Left hindlimb (tissue), 1 donor: ENCODE measurements at places on chromosomes 12 and 14.
A peak's percentile ranks its signal among the peaks of the same experiment; 100 is the strongest.

DNA sequence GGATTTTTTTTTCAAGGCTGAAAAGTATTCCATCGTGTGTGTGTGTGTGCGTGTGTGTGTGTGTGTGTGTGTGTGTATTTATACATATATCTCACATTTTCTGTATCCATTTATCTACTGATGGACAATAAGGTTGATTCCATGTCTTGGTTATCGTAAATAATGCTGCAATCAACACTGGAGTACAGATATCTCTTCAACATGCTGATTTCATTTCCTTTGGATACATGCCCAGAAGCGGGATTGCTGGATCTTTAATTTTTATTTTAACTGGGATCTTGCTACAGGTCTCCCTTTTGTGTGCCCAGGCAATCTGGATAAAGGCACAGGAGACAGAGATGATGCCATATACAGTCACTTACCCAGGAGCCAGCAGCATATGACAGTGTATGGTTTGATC lies 338.1 kb downstream of the SOX5 start:
- DNase-seq = no peak

DNA sequence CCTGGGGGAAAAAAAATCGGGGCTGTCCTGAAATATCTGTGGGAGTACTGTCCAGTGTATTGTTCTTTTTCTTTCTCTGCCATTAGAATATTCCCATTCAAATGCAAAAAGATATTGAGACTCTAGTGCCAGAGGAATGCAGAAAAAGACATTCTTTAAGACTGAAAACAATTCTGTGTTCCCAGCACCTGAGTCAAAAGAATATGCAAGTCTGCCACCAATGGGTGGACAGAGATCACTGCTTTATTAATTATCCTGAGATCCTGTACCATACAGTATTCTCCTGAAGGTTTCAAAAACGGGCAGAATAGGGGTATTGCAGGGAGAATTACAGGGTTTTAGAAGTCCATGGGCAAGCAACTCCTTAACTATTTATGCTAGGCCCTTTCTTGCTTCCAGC lies 361.8 kb downstream of the C12orf50 start:
- DNase-seq = no peak

GRCh38 chr14:66944872-66945271 lies 244.4 kb upstream of the GARIN2 start:
- DNase-seq = no peak

DNA sequence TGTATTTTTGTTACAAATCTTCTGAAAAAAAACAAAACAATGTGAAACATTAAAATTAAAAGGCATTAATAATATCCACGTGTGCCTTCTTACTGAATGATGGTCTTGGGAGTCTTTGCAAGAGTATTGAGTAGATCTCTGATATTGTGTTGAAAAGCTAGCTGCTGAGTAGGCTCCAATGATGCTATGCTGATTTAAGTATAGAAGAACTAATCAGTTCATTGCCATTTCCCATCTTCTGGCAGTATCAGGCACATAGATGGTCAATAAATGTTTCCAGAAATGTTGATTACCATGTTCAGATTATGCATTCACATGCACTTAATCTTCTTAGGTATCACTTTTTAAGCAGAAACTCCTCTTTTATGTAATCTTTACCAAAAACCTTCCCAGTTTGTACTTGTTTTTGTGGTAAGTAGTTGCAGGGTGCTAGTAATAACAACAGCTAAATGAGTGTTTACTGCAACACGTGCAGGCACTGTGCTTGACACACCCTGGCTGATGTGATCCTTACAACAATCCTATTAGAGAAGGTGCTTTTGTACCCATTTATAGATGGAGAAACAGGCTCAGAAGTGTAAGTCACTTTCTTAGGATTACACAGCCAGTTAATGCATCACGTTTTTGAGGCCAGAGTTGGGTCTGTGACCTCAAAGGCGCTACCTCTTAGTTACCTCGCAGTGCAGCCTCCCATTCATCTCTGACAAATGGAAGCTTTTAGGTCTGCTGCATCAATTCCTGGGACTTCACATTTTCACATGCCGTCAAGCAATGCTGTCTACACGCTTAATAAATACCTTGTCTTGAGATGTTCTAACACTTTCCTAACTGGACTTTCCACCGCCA lies 46.9 kb downstream of the EID3 start:
- DNase-seq = no peak

GRCh38 chr12:18906395-18906794 lies 168.5 kb downstream of the CAPZA3 start:
- DNase-seq = peak; percentile 52

- DNase-seq = no peak
Measured at GRCh38 chr14:69519204-69520100, 34.9 kb downstream of the PLEKHD1 start.

- no peak for DNase-seq
Measured at GRCh38 chr12:39586816-39587215, 32.8 kb downstream of the ABCD2 start.

GRCh38 chr12:103969391-103969790 lies 3.7 kb downstream of the TDG start:
- DNase-seq = no peak

DNA sequence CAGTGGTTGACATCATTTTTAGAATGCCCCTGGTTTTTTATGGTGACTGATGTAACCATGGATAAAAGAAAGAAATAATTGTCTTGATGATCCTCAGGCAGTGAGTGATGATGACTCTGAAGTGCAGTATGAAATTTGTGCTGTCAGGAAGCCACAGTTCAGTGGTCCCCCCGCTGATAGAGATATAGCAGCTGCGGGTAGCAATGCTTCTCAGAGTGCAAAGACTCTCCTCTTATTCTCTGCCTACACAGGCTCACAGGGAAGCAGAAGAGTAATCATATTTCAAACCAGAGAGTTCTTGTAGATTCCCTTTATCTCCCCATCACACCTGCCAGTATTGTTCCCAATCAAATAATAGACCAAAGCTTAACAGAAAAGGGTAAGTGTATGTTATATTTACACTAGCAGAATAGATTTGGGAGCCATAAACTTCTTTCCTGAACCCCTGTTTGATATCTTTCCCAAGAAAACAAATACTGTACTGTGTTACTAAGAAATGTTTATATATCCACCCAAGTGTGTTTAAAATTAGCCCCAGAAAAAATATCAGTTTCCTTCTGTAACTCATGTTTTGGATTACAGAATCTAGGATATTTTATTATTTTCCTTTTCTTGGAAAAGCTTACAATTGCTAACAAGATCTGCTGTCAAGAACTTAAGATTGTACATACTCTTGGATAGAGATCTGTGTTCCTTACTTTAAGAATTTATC lies 1817.4 kb upstream of the FLRT2 start:
- DNase-seq = no peak

DNA sequence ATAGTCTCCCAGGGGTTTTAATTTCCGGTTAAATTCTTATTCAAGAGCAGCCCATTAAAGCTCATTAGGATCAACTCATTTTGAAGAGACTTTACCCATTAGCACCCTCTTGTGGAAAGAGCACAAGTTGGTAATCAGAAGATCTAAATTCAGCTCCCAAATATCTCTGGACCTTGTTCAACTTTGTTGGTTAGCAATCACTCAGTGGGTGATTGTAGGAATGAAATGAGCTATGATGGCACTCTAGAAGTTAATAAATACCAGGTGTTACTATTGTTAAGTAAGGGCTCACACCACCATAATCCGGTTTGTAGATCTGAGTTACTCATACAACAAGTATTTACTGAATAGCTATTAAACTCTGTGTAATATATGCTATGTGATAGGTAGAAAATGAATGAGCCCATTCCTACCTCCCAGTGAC lies 42.9 kb downstream of the TRIP11 start:
- no peak for DNase-seq

DNA sequence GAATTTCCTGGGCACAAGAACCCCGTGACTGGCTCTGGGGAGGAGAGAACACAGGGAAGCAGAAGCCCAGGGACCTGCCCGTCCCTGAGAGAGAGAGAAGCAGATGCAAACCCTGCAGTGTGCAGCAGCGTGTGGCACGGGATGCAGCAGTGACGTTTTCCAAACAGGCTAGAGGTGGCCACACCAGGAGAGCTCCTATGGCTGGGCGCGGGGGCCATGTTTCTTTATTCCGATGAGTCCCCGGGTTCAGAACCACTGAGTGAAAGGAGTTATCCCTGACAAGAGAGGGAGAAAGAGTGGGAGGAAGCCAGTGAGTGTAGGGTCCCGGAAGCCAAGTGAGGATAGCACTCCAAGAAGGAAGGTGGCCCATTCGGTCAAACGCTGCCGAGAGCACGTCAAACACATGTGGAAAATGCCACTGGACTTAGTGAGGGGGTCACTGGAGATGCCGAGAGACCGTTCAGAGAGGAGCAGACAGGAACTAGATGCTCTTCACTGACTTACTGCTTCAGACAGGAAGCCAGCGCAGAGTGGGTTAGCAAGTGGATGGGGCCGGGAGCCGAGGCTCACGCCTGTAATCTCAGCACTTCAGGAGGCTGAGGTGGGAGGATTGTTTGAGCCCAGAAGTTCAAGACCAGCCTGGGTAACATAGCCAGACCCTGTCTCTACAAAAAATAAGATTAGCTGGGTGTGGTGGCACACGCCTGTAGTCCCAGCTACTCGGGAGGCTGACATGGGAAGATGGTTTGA lies 123.0 kb downstream of the BCL11B start:
- no peak for DNase-seq

DNA sequence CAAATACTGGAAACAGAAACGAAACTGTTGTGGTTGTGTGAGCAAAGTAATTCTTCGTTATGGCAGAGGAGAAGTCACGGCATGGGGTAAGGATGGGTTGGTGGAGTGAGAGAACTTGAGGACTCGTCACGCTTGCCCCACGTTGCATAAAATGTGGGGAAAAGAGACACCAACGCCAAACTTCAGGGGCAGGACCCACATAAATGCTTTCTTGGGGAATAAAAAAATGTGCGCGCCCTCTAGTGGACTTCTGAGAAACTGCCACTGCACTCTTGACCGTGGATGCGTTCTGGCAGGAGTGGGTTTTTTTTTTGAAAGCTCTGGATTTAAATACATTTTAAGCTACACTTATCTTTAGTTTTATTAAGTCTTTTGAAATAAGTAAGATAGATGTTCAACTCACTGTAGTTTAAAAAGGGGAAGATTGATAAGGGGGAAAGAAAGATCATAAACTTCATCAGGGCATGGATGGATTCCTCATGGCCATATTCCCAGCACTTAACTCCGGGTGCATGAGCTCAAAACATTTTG lies 4.1 kb upstream of the IGF1 start:
- DNase-seq = peak; percentile 56

GRCh38 chr12:6264402-6265037 lies 46.0 kb upstream of the PLEKHG6 start:
- no peak for DNase-seq

DNA sequence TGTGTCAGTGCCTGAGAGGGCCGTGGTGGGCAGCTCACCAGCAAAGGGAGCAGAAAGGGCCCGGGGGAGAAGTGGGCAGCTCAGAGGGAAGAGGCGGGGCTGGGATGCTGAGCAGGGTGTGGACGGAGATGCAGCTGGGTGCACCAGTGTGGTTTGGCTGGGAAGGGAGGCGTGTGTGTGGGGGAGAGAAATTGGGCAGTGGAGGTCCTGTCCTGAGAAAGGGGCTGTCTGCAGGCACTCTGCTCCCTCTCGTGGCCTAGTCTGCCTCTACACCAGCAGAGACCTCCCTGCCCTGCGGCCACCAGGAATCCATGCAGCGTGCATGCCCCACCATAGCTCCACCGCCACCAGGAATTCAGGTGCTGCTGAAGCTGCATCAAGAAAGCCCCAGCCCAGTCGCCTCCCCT lies 6.4 kb downstream of the TMEM121 start:
- DNase-seq = peak; percentile 52

- no peak for DNase-seq
Measured at GRCh38 chr14:33985242-33985641, 34.4 kb upstream of the EGLN3 start.

- no peak for DNase-seq
Measured at GRCh38 chr12:2551412-2551900, 243.3 kb upstream of the FKBP4 start.

DNA sequence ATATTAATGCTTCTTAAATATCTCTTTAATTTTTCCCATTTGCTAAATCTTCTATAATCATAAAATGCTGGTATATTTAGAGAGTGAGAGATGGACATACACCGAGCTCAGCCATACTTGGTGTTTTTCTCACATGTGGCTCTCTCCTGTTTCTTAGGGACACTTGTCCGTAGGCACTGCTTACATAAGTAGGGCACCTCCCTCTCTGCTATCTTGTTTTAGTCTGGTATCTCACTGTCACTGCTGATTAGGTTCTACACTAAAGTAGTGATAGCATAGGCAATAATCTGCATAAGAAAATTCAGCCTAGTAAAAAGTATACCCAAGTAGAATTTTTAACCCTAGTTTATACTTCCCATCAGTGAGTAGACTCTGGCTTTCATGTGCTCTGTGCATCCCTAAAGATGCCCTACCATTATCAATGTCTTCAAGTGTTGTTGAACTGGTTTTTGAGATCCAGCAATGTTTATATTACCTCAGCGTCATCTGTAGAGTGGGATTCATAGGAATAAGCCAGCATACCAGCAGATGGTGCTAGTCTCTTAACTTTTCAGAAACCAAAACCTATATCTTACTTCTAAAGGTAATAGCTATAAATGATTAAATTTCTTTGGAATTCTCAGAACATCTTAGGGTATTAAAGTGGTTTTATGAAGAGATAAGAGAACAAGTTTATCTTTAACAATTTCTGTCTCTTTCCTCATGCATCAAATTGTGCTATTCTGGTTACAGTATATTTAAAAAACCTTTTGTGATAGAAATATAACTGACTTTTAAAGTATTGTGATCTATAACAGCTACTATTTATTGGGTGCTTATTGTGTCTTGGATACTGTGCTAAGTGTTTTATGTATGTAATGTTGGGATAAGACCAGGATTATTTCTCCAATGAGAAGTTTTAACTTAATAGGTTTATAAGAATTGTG lies 32.9 kb downstream of the ARID2 start:
- no peak for DNase-seq

- DNase-seq = peak; percentile 19
Measured at GRCh38 chr12:53737093-53737808, 10.0 kb upstream of the CALCOCO1 start.

GRCh38 chr14:100221533-100222223 lies 17.3 kb upstream of the YY1 start:
- peak; percentile 42 for DNase-seq

DNA sequence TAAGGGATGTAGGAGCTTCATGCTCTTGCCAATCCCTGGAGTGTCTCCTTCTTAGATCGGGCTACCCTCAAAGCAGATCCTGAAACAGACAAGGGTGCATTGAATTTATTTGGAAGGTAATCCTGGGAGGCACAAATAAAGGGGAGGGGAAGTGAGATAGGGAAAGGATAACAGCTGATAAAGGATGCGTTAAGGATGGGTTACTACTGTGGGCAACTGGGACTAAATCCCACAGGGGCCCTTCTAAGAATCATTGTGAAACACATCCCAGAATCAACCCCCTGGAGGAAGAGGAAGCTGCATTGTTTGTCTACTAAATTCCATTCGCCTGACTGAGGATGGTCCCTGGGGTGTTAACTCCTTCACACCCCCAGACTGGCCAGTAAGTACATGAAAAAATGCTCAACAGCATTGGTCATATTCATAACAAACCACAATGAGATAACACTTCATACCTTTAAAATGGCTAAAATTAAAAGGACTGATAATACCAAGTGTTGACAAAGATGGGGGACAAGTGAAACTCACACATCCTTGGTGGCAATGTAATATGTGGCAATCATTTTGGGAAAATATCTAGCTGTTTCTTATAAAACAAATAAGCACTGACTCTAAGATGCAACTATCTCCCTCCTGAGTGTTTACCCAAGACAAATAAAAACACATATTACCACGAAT lies 37.0 kb upstream of the CMKLR1 start:
- DNase-seq = no peak

- no peak for DNase-seq
Measured at GRCh38 chr12:27213830-27214787, 30.0 kb upstream of the STK38L start.

GRCh38 chr12:105235281-105235731 lies 668 bp downstream of the APPL2 start:
- no peak for DNase-seq
